ENCODE measurements at places on chromosomes 1 and 21.

DNA sequence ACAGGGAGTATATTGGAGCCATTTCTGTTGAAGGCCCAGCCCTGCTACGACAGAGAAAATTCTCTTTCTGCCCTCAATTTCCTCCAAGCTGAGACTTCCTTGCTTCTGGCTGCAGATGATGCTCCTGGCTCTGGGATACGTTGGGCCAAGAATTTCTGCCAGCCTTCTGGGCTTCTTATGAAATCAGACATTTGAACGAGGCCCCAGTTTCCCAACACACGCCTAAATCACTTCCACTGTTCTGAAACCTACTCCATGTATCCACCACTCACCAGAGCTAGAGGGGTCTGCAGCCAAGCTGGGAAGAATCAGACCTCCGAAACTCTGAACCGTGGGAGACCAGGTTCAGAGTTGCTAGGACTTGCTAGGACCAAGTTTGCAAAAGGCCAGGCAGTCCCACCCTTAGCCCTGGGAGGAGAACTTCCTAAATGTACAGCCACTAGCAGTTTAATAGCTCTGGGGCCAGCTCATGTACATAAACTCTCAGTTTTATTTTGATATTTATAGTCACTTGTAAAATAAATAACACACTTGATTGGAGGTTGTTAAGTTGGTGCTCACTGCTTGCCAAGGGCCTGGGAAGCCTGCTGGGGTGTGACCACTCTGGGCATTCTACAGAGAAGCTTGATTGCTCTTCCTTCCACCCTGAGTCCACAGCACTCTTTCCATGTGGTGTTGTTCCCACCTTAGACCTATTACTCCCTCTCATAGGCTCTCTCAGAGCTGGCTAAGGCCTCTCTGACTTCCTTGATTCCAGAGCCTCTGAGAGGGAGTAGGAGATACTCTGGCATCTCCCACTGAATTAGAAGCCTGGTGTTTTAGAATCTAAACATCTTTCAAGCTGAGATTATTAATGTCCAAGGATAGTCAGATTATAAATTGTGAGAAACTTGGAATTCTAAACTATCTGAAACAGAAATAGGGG, 83.4 kb upstream of the TRABD2B start:
- DNase-seq, result no peak

DNA sequence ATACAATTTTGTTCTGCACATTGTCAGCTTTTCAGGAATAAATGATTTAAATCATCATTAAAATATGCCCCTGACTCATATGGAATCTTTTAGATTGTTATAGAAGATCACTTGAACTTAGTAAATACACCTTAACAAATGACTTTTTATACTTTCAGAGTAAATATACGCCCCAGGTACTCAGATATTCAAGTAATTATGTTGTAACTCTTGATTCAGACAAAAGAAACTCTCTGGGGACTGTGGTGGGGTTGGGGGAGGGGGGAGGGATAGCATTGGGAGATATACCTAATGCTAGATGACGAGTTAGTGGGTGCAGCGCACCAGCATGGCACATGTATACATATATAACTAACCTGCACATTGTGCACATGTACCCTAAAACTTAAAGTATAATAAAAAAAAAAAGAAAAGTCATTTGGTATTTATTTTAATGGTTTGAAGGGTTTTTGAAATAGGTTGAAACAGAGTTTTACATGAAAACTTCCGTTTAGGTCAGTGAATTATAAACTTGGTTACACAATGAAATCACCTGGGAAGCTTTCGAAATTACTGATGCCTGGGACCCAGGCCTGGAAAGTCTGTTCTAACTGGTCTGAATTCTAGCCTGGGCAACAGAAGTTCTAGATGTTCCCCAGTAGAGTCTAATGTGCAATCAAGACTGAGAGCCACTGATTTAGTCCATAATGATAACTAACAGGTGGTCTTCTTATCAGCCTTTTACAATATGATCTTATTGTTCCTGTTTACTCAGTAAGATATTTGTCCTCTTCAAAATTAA, 320.5 kb upstream of the NR5A2 start:
- DNase-seq, result no peak

DNA sequence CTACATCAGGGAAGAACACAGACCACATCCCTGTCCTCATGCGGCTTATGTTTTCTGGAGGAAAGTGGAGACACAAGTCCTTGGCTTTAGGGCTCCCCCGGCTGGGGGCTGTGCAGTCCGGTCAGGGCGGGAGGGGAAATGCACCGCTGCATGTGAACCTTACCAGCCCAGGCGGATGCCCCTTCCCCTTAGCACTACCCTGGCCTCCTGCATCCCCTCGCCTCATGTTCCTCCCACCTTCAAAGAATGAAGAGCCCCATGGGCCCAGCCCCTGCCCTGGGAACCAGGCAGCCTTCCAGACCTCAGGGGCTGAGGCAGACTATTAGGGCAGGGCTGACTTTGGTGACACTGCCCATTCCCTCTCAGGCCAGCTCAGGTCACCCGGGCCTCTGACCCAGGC, 45.5 kb downstream of the TNNT2 start:
- no peak for DNase-seq

DNA sequence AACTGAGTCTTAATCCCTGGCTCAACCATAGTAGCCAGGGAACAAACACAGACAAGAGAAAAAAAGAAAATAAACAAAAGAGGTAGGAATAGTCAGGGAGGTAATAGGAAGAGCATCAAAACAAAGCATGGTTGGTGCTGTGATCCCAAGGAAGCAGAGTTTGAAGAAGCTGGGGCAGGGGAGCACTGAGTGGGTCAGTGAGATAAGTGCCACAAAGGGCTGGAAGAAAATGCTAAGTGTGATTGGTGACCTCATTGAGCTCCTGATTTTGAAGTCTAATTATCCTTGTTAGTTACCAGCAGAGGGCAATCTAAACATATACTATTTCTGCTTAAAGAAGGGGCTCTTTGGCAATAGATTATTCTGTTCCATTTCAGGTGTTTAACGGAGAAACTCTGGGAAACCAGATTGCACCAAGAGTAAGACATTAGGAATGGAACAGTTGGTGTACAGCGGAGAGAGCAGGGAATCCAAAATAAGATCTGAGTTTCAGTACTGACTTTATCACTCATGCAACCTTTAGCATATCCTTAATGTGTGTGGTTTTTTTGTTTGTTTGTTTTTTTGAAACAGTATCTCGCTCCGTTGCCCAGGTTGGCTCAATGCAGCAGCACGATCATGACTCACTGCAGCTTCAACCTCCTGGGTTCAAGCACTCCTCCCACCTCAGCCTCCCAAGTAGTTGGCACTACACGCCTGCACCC, 30.7 kb upstream of the KIAA1614 start:
- DNase-seq, result no peak

- DNase-seq, result no peak
These were observed 87.9 kb upstream of the CSF3R start for GRCh38 chr1:36570478-36571060.

DNA sequence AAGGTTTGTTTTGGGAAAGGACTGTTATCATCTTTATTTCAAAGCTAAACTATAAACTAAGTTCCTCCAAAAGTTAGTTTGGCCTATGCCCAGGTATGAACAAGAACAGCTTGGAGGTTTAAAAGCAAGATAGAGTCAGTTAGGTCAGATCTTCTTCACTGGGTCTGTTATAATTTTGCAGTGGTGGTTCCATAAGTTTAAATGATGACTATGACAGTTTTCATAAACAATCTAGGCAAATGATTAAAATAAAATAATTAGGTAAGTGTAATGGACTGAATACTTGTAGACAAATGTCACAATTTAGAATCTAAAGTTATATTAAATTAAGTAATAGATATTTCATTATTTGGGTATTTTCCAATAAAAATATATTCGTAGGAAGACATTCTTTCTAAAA, 21.4 kb upstream of the PLA2G5 start:
- no peak for DNase-seq

GRCh38 chr1:245074232-245074747, 80.5 kb upstream of the KIF26B start:
- no peak for DNase-seq

DNA sequence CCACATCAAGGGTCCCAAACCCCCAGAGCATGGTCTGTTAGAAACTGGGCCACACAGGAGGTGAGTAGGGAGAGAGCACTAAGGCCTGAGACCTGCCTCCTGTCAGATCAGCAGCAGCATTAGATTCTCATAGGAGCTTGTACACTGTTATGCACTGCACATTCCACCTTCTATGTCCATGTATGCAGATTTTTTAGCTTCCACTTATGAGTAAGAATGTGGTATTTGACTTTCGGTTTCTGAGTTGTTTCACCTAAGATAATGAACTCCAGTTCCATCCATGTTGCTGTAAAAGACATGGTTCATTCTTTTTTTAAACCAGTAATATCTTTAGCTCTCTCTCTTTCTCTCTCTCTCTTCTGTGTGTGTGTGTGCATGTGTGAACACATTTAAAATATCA, 663 bp upstream of the GBP6 start:
- no peak for DNase-seq

- peak; percentile 28 for DNase-seq
These were observed 65.5 kb downstream of the UBE2U start for GRCh38 chr1:64268653-64269557.

GRCh38 chr1:12715896-12716437, at the start of gene AADACL3:
Gene AADACL3, plus strand, starts transcription at chr1:12716110. Its CDS starts 67 bp downstream, at chr1:12716177.
- no peak for DNase-seq

DNA sequence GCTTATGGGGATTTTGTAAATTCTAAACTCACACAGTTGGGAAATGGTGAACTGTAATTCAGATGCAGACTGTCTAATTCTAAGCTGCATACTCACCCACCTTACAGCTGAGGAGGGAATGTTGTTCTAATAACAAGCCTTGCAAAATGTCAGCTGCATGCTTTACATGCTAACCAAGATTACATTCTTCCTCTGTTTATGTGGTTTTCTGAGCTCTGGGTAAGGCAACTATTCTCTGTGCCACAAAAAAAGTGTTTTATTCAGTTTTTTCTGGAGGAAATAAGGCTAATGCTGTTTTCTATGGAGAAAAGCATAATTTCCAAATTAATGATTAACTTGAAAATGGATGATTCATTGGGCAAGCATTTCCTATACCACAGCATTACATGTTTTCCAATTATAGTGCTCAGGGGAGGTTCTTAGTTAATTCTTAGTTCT, 64.9 kb downstream of the RGS13 start:
- DNase-seq, result no peak

DNA sequence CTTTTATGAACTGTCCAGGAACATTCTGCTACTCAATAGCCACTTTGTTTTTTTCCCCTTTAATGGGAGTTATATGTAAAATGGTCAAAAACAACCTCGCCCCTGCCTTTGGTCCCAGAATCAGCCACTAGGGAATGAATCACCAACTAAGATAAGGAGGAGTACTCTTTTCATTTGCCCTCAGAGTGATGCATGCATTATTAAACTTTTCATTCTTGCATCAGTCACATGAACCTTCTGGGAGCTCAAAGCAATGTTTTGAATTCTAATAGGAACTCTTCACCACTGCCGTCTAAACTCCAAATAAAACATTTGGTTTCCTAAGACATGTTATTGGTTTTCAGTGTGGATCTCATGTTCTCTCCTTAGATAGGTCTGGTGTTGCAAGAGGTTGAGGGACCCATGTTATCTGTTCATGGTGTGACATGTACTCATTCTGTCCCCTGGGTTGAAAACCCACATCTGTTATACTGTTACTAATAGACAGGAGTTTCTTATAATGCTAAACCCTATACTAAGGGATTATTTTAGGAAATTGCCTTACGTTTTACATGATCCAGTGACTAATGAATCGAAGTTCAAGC, 17.8 kb upstream of the HSD17B7 start:
- no peak for DNase-seq

- DNase-seq, result no peak
These were observed 13.6 kb downstream of the OXCT2 start for GRCh38 chr1:39757501-39757900.

- no peak for DNase-seq
These were observed 118.0 kb downstream of the ATP5PO start for GRCh38 chr21:33797565-33797964.

GRCh38 chr1:61399199-61399598, 316.8 kb downstream of the NFIA start:
- no peak for DNase-seq

DNA sequence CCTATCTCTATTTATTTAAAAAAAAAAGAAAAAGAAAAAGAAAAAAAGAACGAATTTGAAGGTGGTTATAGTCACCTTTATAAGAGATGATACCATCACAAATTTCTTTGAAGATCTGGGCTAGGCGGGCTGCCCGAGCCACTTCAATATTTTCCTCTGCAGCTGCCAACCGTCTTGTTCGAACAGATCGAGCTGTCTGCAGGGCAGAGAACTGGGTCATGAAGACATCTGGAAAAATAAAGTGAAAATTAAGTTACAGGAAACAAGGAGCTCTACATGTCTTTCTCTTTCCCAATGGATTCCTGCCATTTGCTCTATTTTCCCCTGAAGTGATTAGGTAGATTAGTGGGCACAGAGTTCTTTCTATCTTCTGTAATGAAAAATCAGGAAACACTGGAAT, 31.9 kb downstream of the RUSC1 start:
- no peak for DNase-seq

- no peak for DNase-seq
These were observed 96.5 kb upstream of the CD34 start for GRCh38 chr1:208007319-208007937.

- no peak for DNase-seq
These were observed 38.6 kb downstream of the ITSN1 start for GRCh38 chr21:33680870-33681269.

GRCh38 chr1:181100015-181100905, 11.8 kb downstream of the IER5 start:
- no peak for DNase-seq

DNA sequence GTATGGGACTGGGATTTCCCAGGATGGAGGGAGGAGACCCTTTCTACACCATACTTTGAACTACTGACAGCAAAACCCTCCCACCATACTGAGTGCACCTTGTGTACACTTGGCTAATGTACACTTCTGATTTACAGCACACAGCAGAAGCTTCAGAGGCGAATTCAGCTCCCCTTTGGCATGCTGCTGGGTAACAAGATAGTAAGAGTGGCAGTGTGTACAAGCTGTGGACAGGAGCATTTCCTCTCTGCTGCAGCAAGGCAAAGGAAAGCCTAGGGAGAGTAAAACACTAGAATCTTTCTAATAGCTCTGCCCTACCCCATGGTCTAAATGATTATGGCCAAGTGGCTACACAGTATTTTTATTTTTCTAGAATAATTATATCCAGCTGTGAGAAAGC, 83.9 kb upstream of the ARTN start:
- DNase-seq, result no peak

DNA sequence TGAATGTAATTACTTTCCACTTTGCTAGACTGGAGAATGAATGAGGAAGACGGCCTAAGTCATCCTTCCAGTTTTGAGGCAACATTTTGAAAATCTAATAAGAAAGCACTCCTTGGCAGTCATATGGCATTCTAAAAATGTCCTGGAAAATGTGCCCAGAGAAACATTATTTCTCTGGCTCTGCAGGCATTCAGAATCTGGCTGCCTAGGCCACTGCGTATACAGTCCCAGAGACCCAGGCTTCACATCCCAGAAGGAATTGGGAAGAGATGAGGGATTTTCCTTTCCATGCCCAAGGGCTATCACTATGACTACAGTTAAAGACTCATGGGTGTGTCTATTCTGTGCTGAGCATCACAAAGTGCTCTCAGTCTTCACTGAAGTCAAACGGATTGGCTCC, 92.9 kb downstream of the BEND5 start:
- DNase-seq, result no peak

All from stimulated activated CD8-positive, alpha-beta memory T cell treated with anti-CD3 and anti-CD28 coated beads, Interleukin-4, amount 100 ng/mL, for 1 hour (primary cell).